Activated CD8-positive, alpha-beta memory T cell treated with anti-CD3 and anti-CD28 coated beads for 1 hour (primary cell): ENCODE measurements at places on chromosomes 4 and X.

DNA sequence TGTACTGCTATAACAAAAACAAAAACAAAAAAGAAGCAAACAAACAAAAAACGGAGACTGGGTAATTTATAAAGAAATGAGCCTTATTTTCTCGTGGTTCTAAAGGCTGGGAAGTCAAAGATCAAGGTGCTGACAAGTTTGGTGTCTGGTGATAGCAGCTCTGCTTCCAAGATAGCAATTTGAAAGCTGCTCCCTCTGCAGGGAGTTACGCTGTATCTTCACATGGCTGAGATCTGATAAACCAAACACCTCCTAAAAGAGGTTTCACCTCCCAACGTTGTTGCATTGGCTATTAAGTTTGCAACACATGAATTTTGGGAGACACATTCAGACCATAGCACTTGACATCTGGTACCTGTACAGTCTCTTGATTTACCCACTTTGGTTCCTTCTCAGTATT lies 854.2 kb downstream of the CENPC start:
- DNase-seq = no peak

GRCh38 chr4:174554231-174554728 lies 32.0 kb upstream of the HPGD start:
- DNase-seq = no peak

DNA sequence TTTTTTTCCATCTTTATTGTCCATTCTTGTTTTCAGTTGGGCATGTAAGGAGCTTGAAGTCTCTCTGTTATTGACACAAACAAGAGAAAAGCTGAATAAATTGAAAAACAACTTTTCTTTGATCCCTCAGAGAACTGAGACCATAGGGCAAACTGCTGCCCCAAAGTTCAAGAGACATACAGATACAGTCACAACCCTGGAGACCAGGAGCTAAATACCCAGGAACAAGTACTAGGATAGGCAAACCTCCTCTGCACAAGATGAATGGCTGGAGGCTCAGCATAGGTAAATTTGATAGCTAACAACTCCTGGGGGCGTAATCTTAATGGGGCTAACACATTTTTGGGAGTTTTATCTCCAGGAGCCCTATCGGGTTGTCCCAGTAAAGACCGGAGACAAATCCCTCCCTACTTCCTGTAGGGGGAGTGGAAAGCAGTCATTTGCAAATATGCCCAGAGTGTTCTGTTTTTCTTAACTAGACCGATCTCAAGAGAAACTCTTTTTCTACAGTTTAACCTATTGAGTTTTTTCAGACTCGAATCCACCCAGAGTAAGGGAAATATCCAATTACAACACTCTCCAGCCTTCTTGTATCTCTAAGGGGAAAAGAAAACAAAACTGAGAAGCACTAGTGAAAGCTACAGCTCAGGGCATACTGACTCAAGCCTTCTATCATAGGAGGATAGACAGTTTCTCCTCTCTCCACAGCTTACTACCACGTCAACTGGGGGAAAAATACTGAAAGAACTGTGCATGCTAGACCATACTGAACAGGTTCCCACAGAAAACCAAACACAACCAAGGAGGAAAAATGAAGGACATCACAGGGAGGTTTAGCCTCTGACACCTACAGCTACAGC lies 23.1 kb downstream of the MAGEA8 start:
- DNase-seq = no peak

DNA sequence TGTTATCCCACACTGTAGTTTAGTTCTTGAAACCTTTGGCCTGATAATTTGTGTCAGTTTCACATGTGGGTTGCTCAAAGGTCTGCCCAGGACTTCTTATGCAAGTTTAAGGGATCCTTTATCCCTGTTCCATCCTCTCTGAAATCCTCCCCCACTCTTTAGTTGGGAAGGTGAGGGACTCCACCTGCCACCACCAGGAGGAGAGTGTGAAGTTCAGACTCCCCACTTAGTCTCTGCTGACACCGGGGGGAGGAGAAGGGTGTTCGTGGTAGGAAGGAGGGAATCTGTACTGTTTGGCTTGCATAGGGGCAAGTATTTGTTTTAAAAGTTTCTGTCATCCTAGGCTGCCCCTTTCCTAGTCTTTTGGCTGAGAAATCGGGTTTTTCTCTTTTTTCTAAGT lies 211.8 kb downstream of the PPP4R3C start:
- no peak for DNase-seq

GRCh38 chr4:79178760-79179159 lies 147.1 kb downstream of the NAA11 start:
- DNase-seq = no peak

GRCh38 chr4:73576381-73576780 lies 43.9 kb downstream of the RASSF6 start:
- no peak for DNase-seq

GRCh38 chr4:183843248-183843671 lies 61.8 kb upstream of the STOX2 start:
- DNase-seq = no peak

DNA sequence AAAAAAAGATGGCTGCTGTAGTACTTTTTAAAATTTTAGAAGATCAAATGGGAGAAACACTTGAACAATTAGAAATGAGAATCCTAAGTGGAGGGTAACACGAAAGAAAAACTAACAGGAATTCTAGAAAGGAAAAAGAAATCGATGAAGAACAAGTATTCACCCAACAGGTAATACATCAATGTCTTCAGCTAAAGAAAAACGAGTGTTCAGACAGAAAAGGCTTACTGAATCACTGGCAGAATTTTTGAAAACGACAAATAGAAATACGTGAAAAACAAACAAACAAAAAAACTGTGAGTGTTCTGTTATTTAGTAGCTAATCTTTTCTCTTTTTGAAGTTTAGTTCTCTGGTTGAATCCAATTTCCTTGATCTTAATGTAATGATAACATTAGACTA lies 1.8 kb downstream of the MAD2L1 start:
- DNase-seq = no peak

DNA sequence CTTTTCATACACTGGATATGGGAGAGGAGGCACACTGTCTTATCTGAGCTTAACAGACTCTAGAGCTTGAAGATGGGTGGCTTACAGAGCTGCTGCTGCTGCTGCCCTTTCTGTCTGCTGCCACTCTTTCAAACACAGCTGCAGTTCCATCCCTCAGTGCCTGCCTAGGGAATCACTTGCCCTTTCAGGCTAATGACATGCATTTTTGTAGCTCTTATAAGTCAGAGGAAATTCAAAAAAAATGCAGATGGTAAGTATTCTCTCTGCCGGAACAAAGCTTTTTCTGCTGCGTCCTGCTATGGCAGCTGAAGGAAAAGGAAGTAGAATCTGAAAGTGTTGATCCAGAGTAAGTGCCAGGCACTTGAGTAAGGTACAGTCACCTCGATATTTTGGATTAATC lies 460.4 kb upstream of the DIAPH2 start:
- DNase-seq = no peak

DNA sequence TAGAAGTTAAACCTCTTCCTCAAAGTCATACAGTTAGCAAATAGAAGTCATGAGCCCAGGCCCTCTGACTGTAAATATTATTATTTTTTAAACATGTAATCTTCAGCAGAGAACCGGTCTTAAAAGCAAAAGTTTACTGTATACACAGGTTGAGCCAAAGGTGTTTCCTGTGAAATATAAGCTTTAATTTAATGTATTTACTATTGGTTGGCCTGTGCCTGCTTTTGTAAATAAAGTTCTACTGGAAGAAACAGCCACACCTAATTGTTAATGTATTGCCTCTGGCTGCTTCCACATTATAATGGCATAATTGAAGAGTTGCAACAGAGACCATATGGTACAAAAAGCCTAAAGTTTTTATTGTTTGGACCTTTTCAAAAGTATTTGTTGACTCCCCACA lies 61.0 kb upstream of the PRDM8 start:
- no peak for DNase-seq

DNA sequence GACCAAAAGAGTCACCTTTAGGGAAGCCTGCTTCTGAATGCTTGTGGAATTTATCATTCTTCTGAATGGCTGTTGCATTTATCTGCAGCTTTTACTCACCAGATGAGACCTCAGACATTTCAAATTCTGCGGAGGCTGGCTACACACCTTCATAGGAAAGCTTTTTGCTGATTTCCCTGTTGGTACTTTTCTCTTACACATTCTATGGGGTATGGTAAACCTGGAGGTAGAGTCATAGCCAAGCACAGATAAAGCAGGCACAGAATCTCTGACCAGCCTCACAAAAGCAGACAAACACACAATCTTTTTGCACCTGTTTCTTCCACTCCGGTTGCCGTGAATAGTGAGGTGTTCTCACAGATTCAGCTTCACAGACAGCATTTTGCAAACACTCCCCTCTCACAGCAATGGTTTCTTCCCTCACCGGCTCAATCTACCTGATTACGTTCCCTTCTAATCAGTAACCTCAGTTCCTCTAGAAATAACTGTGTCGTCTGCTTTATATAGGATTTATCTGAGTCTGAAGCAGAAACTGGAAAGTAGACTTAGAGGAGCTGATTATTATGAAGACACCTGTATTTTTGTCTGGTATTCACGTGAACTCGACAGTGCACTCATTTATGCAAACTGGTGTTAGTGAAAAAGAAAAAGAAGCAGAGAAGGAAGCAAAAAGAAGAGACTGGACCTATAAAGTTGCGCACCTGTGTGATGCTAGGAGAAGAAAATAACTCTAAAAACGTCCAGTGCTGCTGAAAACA lies 83.1 kb downstream of the DMD start:
- no peak for DNase-seq

GRCh38 chrX:105269386-105269785 lies 48.9 kb upstream of the TEX13A start:
- no peak for DNase-seq

DNA sequence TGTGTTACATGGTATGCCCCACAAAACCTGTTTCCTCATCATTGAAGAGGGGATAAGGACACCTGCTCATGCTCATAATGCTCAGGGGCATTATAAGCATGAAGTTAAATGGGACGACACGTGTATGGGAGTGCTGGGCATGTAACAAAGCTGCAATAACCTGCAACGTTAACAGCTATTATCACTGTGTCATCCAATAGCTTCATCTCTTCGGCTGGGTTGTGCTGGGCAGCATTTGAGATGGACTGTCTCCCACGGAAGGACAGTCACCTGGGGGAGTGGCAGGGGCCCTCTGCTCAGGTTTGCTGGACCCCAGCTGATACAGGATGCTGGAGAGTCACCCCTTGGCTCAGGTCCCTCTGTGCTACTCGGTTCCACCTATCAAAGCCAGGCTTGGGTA lies 94.5 kb downstream of the NSUN7 start:
- no peak for DNase-seq

- no peak for DNase-seq
Observed at GRCh38 chrX:131764216-131764615, 220.3 kb downstream of the OR13H1 start.

GRCh38 chr4:106629268-106629625 lies 260.7 kb upstream of the GIMD1 start:
- no peak for DNase-seq

- DNase-seq = no peak
Observed at GRCh38 chr4:132642016-132642817, 506.9 kb upstream of the PCDH10 start.

- no peak for DNase-seq
Observed at GRCh38 chrX:3680459-3680858, 33.0 kb downstream of the PRKX start.

DNA sequence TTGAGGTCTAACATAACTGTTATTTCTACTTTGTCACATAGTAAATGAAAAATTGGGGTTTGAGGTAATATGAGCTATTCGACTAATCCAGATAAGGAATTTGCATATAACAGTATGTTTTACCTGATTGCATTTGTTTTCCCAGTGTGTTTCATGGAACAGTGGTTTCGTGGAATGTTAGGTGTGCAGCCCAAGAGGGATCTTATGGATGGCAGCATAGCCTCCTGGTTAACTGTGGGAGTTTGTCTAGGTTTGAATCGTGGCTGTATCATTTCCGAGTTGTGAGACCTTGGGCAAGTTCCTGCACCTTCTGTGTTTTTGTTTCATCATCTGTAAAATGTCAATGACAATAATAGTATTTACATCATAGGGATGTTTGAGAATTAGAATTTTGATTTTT lies 7.9 kb downstream of the BMPR1B start:
- no peak for DNase-seq

- DNase-seq = no peak
Observed at GRCh38 chrX:13716905-13717304, 17.5 kb downstream of the TRAPPC2 start.

DNA sequence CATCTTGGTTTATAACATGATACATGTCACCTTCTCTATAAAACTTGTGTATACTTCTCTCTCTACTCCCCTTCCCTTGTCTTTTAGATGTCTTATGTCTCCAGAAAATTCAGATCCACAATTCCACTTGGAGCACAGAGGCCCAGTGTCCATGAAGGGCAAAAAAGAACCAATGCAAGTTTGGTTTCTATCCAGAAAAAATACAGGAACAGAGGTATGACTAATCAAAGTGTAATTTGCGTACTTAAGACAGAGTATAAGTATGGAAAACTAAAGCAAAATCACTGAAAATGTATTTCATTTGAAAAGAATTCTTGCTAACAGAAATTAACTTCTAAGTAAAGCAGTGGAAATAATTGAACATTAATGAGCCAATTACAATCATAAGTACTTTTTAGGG lies 46.2 kb downstream of the GUCY1B1 start:
- no peak for DNase-seq
